ENCODE measurements at places on chromosomes 7 and 10.

DNA sequence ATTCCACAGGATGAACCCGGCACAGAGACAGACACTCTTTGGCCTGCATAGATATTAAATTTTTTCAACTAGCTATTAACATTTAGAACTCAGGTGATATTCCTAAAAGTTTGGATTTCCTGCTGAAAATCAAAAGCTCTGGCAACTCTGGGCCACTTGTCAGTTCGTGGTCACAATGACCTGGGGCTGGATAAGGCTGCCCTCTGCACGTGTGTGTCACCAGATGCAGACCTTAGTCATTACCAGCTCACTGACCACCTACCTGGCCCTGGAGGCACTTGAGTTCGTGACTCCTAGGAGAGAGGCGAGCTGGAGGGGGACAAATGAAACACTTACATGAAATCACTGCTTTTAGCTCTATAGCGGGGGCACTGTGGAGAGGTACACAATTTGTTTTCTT is 126.5 kb downstream of the HIPK2 start:
- DNase-seq = no peak

DNA sequence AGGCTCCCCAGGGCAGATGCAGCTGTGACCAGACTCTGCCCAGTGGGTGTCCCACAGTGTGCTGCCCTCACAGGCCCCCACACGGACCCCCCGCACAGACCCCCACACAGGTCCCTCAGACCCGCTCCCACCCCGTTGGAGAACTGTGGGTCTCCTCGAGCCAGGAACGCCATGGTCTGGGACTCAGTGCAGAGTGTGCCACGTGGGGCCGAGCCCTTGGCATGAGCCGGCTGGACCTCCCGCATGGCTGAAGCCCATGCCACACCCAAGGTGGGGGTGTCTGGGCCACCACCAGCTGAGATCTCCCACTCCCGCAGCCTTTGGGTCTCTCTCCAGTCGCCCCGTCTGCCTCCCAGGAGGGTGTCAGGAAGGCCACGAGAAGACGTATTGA is 34.3 kb downstream of the JAKMIP3 start:
- DNase-seq = no peak

GRCh38 chr10:17214971-17215781 is 12.9 kb upstream of the VIM start:
- no peak for DNase-seq

DNA sequence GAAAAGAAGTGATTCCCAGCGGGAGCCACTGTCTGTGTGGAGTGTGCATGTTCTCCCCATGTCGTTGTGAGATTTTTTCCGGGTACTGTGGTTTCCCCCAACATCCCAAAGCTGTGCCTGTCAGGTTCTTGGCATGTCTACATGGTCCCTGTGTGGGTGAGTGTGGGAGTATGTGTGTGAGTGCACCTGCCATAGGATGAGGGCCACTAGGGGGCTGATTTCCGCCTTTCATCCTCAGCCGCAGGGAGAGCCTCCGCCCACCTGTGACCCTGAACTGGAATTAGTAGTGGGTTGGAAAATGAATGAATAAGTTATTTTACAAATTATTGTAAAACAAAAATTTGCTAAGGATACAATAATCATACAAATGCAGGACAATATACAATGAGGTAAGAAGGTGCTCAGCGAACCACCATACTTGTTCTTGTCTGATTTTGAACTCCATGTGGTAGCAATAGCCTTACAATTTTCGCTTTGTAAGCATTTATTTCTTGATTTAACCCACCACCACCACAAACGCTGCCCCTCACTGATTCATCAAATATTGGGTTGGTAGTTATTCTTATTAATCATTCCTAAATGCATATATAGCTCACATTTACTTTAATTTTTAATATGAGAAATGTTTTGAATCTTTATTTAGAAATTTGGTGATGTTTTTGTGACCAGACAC is 641.2 kb upstream of the VSTM2A start:
- DNase-seq = no peak
